MV-4-11 (cell line): ENCODE measurements at places on chromosomes 6 and 20.

DNA sequence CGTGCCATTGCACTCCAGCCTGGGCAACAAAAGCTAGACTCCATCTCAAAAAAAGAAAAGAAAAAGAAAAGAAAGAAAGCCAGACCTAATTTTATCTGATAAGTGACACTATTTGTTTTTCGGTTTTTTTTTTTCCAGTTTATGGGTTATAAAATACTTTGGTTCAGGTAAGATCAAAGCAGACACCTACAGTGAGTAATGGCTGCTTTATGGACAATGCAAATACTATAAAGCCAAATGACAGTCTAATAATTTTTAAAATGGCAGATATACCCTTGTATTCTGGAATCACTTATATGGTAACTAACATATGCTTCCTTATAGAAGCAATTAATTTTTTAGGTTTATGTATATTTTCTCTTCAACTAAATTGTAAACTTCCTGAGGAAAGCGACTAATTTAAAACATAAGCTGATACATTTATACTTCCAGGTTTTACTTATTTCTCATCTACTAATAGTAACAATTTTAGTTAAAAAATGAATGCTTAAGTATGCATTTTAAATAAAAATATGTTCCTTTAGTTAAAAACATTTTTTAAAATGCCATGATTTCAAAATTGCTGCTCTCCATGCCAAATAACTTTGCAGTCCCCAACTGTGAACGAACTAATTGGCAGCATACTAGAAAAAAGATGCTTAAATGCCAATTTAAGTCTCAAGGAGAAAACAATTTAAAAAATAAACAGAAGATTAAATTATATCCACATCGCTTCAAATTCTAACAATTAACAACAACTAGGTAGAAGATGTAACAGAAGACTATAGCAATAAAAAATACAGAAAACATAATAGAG, 38.5 kb downstream of the KIAA0319 start:
- DNase-seq: no peak

GRCh38 chr20:44102582-44102981, 84.4 kb downstream of the JPH2 start:
- DNase-seq: no peak

- peak; percentile 14 for DNase-seq
These were observed 7.3 kb upstream of the YTHDF1 start for GRCh38 chr20:63223121-63223825.

DNA sequence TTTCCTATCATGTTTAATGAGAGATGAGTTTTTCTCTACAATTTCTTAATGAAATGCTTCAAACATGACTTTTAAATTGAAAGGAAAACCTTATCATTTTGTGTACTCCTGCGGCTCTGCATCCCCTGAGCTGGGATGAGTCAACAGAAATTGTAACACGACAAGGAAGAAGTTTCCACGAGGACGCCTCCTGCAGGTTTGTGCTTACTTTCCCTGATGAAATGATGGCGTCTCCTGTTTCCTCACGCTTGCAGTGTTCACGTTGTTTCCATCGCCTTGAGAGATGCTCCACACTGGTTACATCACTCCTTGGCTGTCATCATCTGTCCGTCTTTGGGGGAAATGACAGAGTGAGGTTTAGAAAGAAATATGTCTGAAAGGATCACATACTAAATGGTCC, 233.7 kb upstream of the ZFP64 start:
- peak; percentile 16 for DNase-seq

DNA sequence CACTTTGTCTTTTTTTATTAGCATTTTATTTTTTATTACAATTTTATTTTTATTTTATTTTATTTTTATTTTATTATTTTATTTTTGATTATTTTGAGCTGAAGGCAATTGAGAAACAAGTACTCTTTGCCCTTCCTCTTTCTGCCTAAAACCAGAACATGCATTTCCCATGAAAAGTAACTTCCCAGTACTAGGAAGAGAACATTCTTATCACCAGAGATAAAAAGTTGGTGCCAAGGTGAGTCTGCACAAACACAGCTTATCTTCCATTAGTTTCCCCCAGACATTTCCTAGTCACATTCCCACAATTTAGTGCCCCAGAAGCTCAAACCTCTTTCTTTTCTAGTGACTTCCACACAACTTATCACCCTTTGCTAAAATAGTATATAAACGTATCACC, 84.8 kb downstream of the CD24 start:
- DNase-seq: no peak

- DNase-seq: no peak
These were observed 18.7 kb downstream of the SERPINB6 start for GRCh38 chr6:2952557-2953095.

DNA sequence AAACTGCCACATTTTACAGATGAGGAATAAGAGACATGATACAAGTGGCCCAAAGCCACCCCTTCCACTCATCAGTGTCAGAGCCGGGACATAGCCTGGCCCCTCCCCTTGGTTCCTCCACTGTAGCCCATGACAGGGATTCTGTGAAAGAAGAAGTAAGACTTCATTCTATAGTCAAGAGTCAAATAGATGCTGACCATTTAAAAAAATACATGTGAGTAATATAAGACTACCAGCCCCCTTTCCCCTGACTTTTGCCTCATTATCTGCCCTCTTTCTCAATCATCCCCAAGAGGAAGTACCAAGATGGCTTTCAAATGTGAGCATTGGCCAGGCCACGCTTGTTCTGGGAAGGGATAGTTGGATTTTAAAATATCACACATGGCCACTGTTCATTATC, 57.8 kb upstream of the TAB2 start:
- DNase-seq: peak; percentile 97

- no peak for DNase-seq
These were observed 8.2 kb downstream of the SPINT3 start for GRCh38 chr20:45507011-45507820.

- DNase-seq: peak; percentile 62
These were observed 169.3 kb upstream of the ZNF337 start for GRCh38 chr20:25865715-25866656.

DNA sequence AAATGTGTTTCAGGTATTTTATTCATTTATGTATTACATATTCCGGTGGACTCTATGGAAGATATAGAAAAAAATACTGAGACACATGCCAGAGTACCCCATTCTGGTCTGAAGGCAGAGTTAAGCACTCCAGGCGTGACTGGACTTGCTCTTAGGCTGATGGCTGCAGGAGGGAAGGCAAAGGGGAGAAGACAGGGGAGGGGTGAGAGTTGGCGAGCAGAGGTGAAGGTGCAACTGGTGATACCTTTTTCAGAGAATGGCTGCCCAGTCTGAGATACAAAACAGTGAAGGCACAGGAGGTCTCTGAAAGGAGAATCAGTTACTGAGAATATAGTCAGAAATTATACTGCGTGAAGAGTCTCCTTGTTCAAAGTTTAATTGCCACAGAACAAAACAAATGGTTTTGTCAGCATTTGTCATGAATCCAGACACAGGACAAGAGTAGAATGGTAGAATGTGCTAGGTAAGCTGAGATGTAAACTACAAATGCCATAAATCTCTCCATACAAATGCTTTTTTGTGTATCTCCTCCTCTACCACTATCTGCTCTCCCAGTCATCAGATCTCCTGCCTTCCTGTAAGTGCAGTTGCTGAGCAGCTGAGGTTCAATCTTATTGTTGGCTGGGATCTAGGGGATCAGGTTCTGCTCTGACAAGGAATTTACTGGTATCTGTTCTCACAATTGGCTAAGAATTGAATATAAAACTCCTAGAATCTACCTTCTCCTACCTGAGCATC, 104.2 kb upstream of the DST start:
- DNase-seq: no peak

- no peak for DNase-seq
These were observed 1.5 kb upstream of the NEDD9 start for GRCh38 chr6:11233673-11234573.

- DNase-seq: no peak
These were observed 98.6 kb downstream of the EYA4 start for GRCh38 chr6:133339543-133340384.

- DNase-seq: no peak
These were observed 80.1 kb upstream of the ARMC2 start for GRCh38 chr6:108768166-108768555.

DNA sequence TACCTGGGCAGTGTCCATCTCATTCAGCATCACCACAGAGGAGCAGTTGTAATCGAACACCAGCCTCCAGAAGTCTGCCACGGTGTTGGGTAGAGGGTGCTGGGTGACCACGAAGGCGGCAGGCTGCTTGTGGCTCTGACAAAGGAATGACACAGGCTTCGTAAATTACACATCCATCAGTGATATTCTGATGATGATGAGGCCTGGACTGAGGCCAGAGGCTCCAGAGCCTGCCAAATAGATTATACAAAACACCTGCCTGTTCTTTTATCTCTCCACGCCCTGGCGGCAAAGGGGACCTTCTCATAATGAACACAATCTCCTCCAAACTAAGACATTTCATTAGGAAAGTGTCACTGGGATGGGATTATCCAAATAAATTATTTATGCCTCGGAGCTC, 480.2 kb upstream of the CHD6 start:
- DNase-seq: no peak

DNA sequence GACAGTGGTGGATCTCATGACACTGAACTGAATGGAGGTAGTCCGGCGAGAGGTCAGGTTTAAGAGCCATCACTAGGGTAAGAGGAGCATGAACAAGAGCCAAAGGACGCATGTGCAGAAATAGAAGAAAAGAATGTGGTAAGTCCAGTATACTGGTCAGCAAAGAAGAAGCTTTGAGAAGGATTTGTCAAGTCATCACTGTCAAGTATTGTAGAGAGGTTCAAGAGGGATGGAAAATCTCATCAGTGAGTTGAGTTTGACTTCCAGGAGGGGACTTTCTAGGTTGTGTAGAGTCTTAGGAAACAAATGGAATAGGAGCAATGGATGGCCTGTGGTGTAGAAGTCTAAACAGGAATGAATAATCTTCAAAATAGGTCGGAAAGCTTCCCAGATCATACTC, 161.8 kb downstream of the BTBD3 start:
- DNase-seq: no peak

GRCh38 chr20:9602847-9603183, 88.4 kb downstream of the LAMP5 start:
- DNase-seq: no peak

- DNase-seq: no peak
These were observed 26.8 kb downstream of the PTCHD4 start for GRCh38 chr6:48084201-48084600.

GRCh38 chr6:148855744-148856143, 108.9 kb downstream of the UST start:
- DNase-seq: no peak

DNA sequence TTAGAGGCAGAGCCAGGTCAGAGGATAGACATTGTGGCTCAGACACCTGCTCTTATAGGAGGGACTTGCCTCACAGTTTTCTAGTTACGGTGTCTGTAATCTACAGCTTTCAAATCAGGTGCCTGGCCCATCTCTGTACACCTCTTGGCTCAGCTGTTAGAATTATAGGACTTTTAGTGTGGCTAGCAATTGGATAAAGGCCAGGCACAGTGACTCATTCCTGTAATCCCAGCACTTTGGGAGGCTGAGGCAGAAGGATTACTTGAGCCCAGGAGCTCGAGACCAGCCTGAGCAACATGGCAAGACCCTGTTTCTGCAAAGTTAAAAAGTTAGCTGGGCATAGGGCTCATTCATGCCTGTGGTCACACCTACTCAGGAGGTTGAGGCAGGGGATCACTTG, 20.0 kb downstream of the BRPF3 start:
- DNase-seq: no peak

DNA sequence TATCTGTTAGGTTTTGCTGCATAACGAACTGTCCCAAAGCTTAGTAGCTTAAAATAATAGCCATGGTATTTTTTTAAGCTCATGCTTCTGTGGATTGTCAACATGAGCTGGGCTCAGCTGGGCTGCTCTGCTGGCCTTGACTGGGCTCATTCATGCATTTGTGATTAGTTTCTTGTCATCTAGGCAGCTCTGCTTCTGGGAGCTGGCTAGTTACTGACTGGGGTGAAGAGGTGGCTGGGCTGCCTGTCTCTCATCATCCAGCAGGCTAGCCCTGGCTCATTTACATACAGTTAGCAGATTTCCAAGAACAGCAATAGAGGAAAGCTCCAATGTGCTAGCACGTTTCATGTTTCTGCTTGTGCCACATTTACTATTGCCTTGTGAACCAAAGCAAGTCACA, 165.1 kb upstream of the PCSK2 start:
- DNase-seq: no peak

DNA sequence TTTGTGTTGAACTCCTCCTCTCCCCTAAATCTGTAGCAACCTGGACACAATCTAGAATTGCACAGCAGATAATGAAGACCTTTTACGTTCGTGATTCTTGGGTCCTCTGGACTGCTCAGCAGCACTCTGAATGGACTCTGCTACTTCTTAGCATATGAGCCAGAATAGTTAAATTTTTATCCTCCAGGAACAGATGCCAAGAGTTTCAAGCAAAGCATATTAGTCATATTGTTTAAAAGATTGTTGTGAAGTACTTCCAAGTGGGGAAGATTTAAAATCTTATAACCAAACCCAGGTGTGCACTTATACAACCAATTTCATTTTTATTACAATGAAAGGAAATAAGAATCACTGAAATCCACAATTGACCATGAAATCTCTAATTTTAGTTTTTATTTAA, 118.9 kb upstream of the EXOC2 start:
- DNase-seq: no peak

DNA sequence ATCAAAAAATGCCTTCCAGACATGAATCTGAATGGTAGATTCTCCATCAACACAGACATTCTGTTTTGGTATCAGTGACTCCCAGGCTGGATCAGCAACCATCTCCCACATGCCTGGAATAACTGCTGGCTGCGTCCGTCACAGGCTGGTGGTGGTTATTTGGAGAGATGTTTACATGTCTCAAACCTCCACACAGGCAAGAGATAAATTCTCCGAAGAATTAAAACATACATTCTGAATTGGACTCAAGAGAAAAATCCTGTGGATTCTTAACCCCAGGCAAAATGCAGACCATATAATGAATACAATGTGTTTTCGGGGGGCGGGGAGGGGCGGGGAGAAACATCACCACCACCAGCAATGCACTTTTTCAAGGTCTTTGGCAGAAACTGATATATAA, 108.2 kb downstream of the THBS2 start:
- no peak for DNase-seq

- no peak for DNase-seq
These were observed 82.3 kb downstream of the EPHA7 start for GRCh38 chr6:93337014-93337413.
